ENCODE measurements at places on chromosomes 7 and 10.

GRCh38 chr10:100775386-100775785 is 30.0 kb downstream of the PAX2 start:
- DNase-seq = no peak

DNA sequence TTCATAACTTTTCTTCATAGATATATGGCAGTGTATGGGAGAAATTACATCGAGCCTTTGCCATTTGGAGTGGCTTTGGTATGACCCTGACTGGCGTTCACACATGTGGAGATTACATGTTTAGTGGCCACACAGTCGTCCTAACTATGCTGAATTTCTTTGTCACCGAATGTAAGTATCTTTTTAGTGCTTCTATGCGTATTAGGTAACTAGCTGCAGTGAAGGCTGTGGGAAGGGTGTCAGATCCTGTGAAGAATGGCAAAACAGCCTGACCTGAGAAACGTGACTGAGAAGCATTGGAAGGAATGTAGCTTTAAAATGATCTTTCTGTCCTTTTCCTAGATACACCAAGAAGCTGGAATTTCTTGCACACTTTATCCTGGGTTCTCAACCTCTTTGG is 34.5 kb upstream of the VDAC2 start:
- DNase-seq = no peak

GRCh38 chr7:54546081-54546985 is 4.2 kb downstream of the VSTM2A start:
- no peak for DNase-seq

DNA sequence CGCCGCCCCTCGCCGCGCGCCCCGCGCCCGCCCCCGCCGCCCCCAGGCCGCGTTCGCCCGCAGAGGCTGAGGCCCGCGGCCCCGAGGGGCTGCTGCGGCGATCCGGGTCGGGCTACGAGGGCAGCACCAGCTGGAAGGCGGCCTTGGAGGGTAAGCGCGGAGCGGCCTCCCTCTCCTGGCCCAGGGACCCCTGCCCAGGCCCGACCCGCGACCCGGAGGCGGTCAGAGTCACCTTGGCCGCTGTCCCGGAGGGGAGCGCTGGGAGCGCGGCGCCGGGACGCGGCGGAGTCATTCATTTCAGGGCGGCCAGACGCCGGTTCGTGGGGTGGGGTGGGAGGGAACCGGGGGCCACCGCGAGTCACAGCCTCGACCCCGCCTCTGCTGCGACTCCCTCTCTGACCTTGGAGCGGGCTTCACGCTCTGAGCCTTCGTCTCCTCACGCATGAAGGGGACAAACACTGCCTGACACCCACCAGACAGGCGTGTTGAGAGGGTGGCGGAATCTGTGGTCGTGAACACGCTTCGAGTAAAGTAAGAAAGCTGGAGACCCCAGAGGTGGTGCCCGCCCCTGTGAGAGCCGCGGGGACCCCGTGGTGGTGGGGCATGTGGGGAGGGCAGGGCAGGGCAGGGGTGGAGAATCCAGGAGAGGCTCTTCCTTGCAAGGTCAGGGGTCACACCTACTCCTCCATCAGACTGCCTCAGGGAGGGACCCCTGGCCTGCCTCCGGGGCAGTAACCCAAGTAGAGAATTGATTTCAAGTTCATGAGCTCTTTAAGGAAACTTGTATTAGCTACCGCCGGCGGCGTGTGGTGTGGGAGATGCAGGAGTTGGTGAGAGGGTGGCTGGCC is 707 bp downstream of the CLEC2L start:
- no peak for DNase-seq

- no peak for DNase-seq
These were observed 731.2 kb downstream of the TNS3 start for GRCh38 chr7:46850563-46851330.

GRCh38 chr10:42781893-42782445 is 626 bp upstream of the BMS1 start:
- DNase-seq = no peak

- no peak for DNase-seq
These were observed 6.0 kb upstream of the GATA3 start for GRCh38 chr10:8048281-8049008.

GRCh38 chr10:50832171-50832751 is 53.2 kb downstream of the A1CF start:
- DNase-seq = no peak

GRCh38 chr7:7821517-7821916 is 103.1 kb upstream of the RPA3 start:
- no peak for DNase-seq

GRCh38 chr10:93875032-93875358 is 18.8 kb upstream of the SLC35G1 start:
- DNase-seq = no peak

DNA sequence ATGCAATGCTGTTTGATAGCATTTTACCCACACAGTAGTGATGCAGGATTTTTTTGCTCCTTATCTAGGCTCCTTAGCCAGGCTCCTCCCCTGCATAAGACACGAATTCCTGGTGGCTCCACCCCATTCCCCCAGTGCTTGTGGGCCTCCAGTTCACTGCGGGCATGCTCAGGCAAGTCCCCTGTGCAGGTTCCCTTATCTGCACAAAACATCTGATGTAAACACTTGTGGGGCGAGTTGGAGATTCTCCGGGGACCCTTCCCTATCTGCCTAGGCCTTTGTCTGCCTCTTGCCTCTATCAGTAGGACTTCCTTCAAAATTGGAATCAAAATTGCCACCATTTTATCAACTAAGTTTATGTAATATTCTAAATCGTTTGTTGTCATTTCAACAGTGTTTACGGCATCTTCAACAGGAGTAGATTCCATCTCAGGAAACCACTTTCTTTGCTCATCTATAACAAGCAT is 5.4 kb upstream of the STK17A start:
- no peak for DNase-seq

- no peak for DNase-seq
These were observed 484.0 kb upstream of the FZD8 start for GRCh38 chr10:36126076-36126475.

DNA sequence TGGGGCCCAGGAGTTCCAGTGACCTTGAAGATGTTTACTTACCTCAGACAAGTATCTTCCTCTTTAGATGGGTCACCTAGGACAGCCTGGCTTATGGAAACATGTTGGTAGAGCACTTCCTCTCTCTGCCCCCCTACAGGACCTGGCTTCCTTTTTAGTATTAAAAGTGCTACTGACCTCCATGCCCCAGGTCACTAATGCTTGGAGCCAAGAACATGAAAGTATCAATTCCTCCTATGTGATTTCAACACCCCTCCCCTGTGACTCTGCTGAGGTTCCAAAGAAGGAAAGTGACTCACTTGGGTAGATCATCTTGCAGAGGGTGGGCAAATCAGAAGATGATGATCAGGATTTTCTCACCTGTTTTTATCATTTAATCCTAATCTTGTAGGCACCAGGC is 125.3 kb upstream of the CCDC6 start:
- no peak for DNase-seq

- no peak for DNase-seq
These were observed 155.8 kb upstream of the TAC1 start for GRCh38 chr7:97576043-97576442.

GRCh38 chr10:106795619-106796018 is 368.9 kb downstream of the SORCS1 start:
- no peak for DNase-seq

DNA sequence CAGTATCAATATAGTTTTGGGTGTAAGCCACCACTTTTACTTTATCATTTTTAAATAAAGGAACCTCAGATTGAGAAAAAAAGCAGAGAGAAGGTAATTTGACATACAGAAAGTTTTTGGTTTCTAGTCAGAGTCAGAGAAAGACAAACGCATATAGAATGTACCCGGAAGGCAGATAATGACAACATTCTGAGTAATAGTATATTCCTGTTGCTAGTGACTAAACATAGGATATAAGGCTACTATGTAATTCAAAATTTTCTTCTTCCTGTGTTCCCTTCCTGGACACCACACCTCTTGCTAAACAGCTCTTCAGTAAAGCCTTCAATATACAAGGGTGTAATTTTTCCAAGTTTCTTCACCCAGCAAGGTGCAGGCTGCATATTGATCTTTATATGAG is 597.6 kb downstream of the PCDH15 start:
- no peak for DNase-seq

- DNase-seq = no peak
These were observed 244.5 kb upstream of the ANKRD30A start for GRCh38 chr10:36880898-36881297.

GRCh38 chr7:158447506-158448171 is 140.0 kb downstream of the PTPRN2 start:
- DNase-seq = no peak

DNA sequence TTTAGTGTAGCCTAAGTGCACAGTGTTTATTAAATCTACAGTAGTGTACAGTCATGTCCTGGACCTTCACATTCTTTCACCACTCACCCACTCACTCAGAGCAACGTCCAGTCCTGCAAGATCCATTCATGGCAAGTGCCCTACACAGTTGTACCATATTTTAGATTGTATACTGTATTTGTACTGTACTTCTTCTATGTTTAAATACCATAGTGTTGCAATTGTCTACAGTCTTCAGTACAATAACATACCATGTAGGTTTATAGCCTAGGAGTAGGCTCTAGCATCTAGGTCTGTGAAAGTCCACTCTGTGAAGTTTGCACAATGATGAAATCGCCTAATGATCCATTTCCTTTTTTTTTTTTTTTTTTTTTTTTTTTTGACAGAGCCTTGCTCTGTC is 12.0 kb downstream of the EEPD1 start:
- no peak for DNase-seq

GRCh38 chr7:84025332-84025927 is 169.2 kb downstream of the SEMA3A start:
- DNase-seq = no peak

- DNase-seq = no peak
These were observed 196.7 kb downstream of the HECW1 start for GRCh38 chr7:43308913-43309705.

GRCh38 chr7:28700096-28700495 is 258.0 kb downstream of the TRIL start:
- DNase-seq = no peak

DNA sequence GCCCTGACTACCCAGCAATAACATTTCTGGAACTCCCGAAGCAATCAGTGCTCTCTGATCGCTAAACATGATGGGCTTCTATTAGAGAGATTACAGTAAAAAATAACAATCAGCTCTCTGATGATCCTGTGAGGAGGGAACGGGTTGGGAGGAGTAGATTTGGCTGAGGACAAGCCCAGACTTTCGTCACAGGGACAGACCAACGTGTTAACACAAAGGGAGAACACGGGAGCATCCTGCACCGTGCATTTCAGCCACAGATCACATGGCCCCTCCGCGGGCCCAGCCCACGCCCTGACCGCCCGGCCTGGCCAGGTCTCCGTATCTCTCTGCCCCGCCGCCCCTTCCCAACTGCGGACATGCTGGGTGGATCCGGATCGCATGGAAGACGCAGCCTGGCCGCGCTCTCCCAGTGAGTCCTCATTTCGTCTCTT is 95.0 kb upstream of the AGBL3 start:
- no peak for DNase-seq

GRCh38 chr7:87456247-87456646 is 19.2 kb downstream of the ABCB4 start:
- no peak for DNase-seq

DNA sequence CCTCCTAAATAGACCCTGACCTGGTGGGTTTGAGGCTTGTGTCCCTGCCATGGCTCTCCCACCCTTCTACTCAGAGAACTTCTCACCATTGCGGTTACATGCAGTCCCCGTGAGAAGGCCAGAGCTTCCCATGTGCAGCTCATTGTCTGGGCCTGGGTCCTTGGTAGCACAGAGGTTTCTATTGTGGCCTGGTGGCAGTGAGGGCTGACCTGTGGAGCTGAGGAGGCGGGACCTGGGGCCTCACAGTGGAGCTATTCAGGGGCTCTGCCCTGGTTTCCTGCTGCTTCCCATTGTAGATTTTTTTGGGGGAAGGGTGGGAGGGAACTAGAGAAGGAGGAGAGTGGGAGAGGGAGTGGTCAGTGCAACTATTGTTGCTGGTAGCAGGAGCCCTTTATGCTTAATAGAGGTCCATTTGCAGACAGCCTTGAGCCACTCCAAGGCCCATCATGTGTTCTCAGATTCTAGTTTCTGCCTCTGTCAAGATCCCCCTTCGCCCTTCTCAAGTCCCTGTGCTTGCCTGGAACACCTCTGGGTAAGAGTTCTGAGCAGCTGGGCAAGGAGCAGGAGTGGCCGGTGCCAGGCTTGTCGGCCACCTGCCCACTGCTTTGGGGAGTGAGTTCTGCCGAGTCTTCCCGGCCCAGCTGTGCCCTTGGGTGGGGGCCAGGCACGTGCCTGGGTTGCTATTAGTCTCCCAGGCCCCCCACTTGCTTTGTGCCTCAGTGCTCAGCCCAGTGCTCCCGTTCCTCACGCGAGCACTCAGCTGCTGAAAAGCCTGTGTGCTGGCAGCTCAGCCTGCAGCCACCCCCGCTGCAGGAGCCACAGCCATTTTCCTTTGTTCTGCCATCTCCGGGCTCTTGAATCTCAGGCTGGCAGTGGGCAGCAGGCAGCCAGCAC is 10.7 kb downstream of the TSPAN14 start:
- no peak for DNase-seq

GRCh38 chr10:120979435-120980278 is 128.5 kb downstream of the WDR11 start:
- no peak for DNase-seq

DNA sequence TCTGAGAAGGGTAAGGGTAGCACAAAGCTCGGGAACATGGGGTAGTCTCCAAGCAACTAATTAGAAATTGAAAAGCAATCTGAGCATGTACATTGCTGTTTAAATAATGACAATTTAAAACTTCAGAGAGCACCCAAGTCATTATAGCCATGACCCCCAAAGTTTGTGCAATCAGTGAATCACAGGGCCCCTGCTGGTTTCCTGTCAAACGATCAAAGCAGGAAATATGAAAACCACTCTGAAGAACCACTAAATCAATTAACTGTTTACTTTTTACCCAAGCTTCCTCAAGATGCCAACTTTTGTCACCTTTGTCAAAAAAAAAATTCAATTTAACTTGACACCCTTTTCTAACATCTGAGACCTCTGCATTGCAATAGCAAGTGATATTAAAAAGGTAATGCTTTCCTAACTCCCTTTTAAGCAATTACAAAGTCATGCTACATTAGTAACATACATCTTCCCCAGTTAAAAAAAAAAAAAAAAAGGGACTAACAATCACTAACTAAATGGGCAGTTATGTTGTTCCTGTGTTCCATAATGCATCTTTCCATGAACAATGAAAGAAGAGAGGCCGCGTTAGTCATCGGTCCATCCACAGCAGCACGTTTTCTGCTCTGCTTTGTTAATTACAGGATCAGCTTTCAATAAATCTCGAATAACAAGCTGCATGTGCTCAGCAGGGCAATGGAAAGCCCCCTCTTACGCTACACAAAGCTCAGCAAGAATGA is 80.6 kb downstream of the ETV1 start:
- DNase-seq = no peak

- DNase-seq = no peak
These were observed 32.1 kb downstream of the AFAP1L2 start for GRCh38 chr10:114372179-114372578.

- DNase-seq = no peak
These were observed 236.0 kb upstream of the NRP1 start for GRCh38 chr10:33570495-33570894.

Measured in activated naive CD4-positive, alpha-beta T cell (primary cell).